CD4-positive, alpha-beta T cell (primary cell): ENCODE measurements at places on chromosomes 5 and 9. TPM values are rescaled to one million over a fixed set of nuclear protein-coding genes. Genes with fewer than 3 reads are reported as not detected.

C9orf153 gene
- total RNA-seq: 1.0 TPM

CNTNAP3B gene
- not detected for total RNA-seq

GRCh38 chr9:88820055-88820454, 171.2 kb upstream of the S1PR3 start:
- DNase-seq: no peak

PCDHB5 gene
- not detected for total RNA-seq

DNA sequence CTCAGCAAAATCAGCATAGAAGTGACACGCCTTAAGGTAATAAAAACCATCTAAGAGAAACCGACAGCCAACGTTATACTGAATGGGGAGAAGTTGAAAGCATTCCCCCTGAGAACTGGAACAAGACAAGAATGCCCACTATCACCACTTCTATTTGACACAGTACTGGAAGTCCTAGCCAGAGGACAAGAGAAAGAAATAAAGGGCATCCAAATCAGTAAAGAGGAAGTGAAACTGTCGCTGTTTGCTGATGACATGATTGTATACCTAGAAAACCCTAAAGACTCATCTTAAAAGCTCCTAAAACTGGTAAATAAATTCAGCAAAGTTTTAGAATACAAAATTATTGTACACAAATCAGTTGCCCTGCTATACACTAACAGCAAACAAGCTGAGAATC, 393.3 kb downstream of the KIF4B start:
- no peak for DNase-seq

DNA sequence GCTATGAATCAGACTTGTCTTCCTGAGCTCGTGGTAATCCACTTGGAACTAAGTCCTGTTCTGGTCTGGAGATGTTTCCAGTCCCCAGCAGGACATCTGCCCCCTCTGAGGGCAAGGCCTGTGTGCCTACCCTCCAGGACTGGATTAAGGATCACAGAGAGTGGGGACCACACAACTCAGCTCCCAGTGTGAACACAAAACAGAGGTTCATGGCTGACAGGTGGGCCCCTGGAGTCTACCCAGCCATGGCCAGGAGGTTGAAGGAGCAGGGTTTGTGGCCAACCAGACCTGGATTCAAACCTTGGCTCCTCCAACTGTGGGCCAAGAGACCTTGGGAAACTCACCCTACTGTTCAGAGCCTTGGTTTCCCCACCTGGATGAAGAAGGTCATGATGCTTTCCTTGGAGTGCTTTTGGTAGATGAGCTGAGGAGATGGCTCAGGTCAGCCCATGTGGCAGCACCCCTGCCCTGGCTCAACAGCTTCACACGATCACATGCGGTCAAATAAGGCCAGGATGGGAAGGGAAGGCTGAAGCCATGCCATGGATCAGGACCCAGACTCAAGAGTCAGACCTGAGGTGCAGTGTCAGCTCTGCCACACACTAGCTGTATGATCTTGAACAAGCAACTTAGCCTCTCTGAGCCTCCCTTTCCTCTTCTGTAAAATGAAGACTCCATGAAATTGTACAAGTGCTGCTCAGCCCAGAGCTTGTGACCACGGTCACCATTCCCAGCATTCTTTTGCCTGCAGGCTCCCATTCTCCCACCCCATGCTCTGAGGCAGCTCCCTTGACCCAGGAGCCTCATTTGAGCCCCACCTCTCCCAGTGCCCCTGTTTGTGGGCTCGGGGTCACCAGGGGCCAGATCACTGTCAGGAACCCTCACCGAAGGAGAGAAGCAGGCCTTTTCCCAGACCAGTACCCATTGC, 27.3 kb upstream of the ANGPTL2 start:
- DNase-seq: no peak

GRCh38 chr5:116411101-116411571, 163.5 kb downstream of the SEMA6A start:
- no peak for DNase-seq
